ENCODE measurements at places on chromosomes 11 and 22.

- no peak for DNase-seq
These were observed 933.5 kb downstream of the BRD1 start for GRCh38 chr22:48894064-48894671.

GRCh38 chr11:78516281-78516680 is 58.4 kb downstream of the NARS2 start:
- no peak for DNase-seq

DNA sequence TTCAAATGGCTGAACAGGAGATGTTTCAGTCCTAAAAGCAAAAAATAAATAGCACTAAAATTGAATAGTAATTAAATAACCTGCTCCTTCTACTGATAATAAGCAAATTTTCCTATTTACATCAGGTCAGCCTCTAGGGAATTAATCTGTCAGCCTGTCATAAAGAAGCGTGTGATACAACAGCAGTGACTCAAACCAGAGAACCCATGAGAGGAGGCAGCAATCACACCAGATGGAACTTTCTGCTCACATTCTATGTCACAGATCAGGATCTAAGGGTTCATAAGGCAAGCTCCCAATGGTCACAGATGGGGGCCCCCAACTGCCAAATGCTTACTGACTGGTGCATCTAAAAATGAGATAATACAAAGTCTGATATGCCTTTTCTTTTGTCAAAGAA is 41.1 kb downstream of the RBFOX2 start:
- no peak for DNase-seq

DNA sequence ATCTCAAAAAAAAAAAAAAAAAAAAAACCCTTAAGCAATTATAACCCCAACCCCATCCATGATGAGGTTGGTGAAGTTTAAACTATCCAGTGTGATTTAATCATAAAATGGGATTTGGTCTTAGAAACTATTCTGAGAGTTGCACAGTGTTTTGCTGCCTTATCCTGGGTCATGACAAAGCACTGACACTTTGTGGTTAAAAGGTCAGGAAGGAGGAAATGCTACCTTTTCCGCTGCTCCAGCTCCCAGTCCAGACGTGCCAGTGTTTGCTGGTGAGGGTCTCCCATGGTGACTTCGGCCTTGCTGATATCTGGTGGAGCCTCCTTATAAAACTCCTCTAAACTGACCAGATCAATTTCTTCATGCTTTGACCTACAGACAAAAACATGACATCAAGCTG is 14.5 kb downstream of the THOC5 start:
- DNase-seq: no peak

- DNase-seq: no peak
These were observed 2.1 kb downstream of the NRIP3 start for GRCh38 chr11:9001736-9002135.

- DNase-seq: no peak
These were observed 39.3 kb downstream of the MYEOV start for GRCh38 chr11:69333149-69333710.

- peak; percentile 47 for DNase-seq
These were observed 3.0 kb upstream of the SLCO2B1 start for GRCh38 chr11:75147875-75148263.

DNA sequence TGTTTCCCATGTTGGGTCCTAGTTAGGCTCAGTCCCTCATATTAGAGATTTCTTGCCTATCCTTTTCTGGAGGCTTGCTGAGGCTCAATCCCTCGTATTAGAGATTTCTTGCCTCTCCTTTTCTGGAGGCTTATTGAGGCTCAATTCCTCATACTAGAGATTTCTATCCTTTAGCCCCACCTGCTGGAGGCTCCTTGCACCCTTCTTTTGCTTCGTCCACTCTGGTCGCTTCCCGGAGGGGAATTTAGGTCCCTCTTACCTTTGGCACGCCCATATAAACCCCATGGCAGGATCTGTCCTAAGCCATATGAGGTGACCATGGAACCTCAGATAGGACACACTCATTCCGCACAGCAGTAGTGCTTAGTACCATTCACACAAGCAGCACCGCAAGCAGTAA is 15.9 kb downstream of the CYP2D6 start:
- no peak for DNase-seq

GRCh38 chr11:45853332-45854219 is 6.3 kb downstream of the CRY2 start:
- DNase-seq: no peak

DNA sequence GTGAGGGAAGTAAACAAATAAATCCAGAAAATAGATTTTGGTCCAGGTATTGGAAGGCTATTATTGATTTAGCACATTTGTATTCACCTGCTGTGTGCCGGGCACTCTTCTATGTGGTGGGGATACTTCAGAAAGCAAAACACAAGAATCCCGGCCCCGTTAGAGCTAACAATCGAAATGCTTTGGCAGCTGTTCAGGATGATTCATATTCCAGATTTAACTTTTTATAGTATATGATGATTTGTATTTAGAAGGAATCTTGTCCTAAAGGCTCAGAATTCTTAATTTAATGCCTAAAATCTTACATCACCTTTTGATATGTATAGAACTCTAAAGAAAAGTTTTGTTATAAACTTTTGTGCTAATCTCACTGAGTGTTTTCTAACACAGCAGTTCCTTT is 28.0 kb downstream of the ZC3H12C start:
- no peak for DNase-seq

DNA sequence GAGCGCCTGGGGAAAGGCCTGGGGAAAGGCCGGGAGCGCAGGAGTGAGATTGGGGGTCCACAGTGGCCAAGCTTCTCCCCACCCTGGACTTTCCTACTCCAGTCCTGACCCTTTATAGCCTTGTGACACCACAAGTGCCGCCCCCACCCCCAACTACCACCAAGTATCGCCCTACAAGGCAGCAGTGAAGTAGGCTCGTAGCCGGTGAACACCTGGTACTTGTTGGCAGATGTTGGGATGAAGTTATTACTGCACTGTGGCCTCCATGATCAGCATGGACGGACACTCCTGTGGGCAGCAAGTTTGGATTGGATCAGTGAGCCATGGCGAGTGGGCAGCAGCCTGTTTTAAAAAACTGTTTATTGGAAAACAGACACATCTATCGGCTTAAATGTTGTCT is 45.0 kb downstream of the EIF3F start:
- DNase-seq: no peak

DNA sequence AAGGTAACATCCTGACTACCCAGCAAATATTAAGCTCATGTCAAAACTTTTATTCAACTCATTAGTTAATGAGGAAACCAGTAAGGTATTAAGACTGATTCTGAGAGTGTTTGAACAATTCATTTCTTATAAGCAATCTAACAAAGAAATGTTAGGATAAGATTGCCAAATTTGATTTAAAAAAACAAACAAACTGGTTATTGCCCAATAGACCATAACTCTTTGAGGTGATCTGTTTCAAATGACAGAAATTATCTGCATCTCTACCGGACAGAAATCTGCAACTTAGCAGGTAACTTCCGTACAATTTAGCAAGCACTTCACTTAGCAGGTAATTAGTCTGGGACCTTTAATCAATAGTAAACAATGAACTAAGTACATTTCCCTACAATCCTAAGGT is 82.9 kb upstream of the BARX2 start:
- DNase-seq: no peak

DNA sequence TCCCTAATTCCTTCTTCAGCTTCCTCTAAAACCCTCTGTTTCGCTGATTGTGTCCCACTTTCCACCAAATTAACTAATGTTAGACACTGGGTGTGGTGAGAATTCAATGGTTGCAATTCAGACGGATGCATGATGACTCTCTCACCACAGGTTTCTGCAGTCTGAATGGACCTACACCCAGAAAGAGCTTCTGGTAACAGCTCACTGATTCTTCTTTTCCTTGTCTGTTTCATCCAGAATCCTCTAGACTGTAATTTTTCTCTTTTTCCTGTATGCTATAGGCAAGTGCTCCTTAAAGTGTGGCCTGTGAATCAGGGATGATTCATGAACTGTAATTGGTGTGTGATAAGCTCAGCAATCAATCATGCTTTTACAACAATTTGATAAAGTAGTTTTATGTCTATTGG is 18.1 kb downstream of the MMP10 start:
- no peak for DNase-seq

DNA sequence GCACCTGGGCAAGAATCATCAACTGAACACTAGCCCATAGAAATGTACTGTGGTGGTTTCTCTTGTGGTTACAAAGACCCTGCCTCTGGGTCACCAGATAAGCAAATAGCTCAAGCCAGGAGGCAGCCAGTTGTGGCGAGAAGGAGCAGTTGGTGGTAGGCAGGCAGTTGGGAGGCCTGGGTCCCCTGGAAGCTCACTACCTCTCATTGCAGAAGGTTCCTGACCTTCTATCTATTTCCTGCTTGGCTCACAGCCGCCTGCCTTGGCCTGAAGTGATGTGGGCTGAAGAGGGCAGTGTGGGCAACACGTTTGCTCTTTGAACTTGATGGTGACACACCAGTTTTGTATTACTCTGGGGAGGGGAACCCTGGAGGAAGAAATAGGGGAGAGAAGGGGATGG is 34.7 kb downstream of the NECTIN1 start:
- DNase-seq: no peak

DNA sequence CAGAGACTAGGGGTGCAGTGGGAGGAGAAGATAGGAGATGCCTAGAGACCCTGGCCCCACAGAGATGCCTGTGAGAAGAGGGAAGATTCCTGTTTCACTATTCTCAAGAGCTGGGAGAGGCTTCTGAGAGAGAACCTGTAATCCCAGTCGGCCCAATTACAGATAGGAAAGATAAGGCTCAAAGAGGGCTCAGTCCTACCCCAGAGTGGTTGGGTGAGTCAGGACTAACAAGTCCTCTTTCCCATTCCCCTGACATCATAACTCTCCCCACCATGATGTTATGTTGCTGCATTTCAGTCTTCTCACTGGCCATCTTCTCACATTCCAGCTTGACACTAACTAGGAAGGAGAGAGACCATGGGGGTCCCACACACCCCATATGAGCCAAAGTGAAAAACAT is 17.9 kb downstream of the ARHGEF12 start:
- no peak for DNase-seq

DNA sequence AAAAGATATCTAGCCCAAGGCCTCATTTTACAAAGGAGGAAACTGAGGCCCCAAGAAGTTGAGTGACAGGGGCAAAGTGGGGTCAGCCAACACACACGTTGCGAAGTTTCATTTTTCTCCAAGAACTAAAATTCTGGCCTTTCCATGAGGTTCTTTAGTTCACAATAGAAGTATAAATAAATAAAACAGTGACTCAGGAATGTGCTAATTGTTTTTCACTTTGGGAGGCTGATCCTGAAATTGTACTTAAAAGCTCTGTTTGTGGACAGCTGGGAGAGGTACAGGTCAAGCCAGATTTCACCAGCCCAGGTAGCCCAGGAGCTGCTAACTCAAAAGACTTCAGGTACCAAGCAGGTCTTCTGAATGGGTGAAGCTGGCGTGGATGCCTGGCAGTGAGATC is 105.2 kb downstream of the TRAF6 start:
- DNase-seq: no peak

DNA sequence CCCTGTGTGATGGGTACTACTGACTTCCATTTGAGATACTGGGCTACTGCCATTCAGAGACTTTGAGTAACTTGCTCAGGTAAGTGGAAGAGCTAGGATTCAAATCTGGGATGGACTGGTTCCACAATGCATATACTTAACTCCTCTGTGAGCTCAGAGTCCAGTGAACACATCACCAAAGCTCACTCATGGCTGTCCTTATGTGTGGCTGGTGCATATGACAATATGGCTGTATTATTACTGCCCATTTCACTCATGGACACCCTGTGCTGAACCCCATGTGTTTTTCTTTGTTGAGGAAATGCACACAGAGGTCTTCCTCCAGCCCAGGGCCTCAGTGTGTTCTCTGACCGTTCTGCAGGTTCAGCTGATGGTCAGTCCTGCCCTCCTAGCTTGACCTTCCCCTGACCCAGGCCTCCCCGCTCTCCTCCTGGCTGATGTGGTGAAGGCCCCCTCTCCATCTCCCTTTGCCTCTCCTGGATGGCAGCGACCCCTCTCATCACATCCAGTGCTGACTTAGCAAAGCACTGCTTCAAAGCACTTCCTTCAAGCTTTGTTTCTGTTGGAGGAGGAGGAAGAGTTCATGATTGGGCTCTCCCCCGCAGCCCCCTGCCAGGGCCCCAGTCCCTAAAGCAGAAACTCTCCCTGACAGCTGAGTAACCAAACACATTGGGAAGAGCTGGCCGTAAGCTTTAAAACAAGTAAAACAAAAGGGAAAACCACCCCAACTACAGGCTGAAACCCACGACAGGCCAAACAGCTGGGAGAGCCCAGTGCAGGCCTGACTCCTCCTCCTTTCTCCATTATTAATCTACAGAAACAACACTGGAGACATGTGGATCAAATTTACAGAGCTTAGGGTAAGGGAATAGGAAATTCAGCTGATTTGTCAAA is 101.2 kb downstream of the NAT10 start:
- DNase-seq: no peak

DNA sequence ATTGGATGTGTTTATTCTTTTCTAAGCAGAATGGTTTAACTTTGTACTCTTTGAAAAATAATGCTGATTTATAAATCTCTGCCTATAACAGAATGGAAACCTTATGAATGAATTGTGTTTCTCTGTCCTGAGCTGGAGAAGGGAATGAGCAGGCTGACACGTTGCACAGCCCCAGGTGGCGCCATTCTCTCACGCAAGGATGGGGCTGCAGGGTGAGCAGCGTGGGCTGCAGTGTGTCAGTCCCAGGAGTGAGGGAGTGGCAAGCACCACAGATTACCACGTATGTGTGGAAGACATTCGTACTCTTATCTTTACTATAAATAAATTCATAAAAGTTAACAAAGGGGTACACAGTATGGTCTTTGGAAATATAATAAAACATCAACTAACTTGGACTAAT is 33.4 kb downstream of the FDX1 start:
- peak; percentile 24 for DNase-seq

GRCh38 chr11:116865696-116866095 is 28.3 kb upstream of the APOA1 start:
- no peak for DNase-seq

Measured in hippocampal formation (tissue), 2 donors.